Large intestine (tissue), 12 donors: ENCODE measurements at places on chromosomes 3 and 15.

- no peak for DNase-seq
Measured at GRCh38 chr3:54819946-54820345, 107.9 kb downstream of the LRTM1 start.

GRCh38 chr3:148466143-148466542, 231.6 kb upstream of the AGTR1 start:
- no peak for DNase-seq

DNA sequence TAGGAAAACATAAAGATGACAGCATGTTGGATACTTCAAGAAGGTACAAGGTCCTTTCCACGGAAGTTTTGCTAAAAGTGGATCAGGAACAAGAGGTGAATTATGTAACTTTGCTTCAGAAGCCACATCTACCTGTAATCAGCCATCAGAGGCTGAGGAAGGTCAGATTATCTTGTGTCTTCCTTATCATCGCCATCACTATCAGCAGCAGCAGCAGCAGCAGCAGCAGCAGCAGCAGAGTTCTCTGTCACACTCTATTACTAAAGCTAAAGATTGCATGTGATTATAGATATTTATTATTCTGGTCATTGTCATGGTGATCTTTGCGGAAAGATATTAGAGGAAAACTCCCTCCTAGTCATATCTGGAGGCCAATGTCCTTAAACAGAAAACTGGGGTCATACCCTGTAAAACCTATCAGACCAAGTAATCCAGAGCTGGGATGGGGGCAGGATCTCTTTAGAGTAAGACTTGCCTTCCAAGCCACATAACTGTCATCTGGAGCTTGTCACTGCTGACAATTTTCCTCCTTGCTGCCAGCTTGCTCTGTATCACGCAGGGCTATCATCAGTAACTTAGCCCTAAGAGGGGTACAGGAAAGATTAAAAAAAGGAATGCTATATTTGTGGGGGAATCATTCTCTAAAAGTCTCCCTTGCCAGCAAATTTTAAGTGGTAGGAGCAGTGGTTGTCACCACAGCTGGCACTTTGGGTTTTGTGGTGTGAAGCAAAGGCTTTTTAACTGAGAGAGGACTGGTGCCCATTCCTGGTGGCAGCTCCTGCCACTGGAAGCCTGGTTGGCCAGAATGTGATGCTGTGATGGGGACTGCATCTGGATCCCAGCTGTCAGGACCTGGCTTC, 130.9 kb upstream of the RASGRP1 start:
- DNase-seq = no peak

GRCh38 chr15:36323615-36324014, 255.8 kb upstream of the CDIN1 start:
- DNase-seq = no peak

DNA sequence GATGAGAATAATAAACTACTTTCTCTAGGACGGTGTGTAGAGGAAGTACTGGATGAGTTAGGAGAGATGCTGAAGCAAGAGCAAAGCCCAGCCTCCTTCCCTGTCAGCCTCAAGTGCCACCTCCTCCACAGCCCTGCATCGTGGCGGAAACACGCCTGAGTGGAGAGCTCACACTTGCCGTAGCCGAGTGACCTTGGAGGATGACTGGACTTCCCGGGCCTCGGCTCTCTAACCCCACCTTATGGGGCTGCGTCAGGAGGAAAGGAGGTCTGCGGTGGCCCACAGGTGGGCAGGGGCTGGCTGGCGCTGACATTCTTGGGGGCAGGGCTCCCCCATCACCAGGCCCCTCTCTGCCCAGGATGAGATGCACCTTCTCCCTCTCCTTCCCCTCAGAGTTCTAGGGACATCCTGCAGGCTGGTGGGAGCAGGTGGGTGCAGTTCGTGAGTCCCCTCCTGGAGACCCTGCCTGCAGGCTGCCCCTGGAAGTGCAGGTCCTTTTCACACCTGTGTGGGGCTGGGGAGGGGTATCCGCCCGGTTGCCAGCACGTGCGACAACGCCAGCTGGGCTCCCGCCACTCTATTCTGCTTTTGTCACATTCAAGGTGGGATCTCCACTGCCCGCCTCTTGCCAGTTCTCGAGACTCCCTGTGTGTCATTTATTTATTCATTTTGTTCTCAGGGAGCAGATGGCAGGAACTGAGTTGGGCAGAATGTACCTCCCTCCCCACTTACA, 175.2 kb downstream of the MEGF11 start:
- no peak for DNase-seq
